Upper lobe of left lung (tissue), 6 donors: ENCODE measurements at places on chromosomes 11 and 22. TPM values are rescaled to one million over a fixed set of nuclear protein-coding genes. Genes with fewer than 3 reads are reported as not detected.

- no peak for DNase-seq
- no peaks in the 10 kb centered on the region for H3K36me3 ChIP-seq
- H3K4me3 ChIP-seq: no peak overlapping the region
- H3K4me1 ChIP-seq: no peaks in the 10 kb centered on the region
- no peaks in the 10 kb centered on the region for H3K27me3 ChIP-seq
- H3K27ac ChIP-seq: no peak overlapping the region
Observed at GRCh38 chr11:24082241-24082640, 414.6 kb upstream of the LUZP2 start.

The DERL3 gene
- total RNA-seq: 14.8 TPM

The POTEH gene
- total RNA-seq: not detected

The BARX2 gene
- total RNA-seq: 0.89 TPM

The KREMEN1 gene
- 15.1 TPM for total RNA-seq

DNA sequence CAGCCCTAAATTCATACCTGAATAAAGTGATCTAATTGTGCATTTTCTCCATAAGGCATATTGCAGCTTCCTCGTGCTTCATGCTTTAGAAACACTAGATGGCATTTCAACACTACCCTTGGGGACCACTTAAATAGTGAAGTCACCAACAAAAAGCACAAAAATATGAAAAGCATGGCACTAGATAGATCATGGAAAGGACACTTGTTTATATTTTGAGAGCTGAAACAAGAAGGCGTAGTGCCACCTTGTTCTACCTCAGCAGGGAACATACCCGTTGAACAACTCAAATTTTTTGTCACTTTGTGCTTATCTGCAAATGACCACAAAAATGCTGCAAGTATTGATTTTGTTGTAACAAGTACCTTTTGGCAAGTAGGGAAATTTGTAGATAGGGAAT lies 8.6 kb downstream of the TBCEL start:
- DNase-seq: no peak
- H3K27me3 ChIP-seq: no peaks in the 10 kb centered on the region
- H3K4me3 ChIP-seq: no peak overlapping the region
- H3K36me3 ChIP-seq: no peaks in the 10 kb centered on the region

- no peak overlapping the region for H3K4me3 ChIP-seq
- no peaks in the 10 kb centered on the region for H3K27me3 ChIP-seq
- DNase-seq: no peak
- no peaks in the 10 kb centered on the region for H3K36me3 ChIP-seq
- H3K4me1 ChIP-seq: peaks cover 17% of the 10 kb centered on the region
Observed at GRCh38 chr11:34977089-34977912, 60.9 kb downstream of the PDHX start.

DNA sequence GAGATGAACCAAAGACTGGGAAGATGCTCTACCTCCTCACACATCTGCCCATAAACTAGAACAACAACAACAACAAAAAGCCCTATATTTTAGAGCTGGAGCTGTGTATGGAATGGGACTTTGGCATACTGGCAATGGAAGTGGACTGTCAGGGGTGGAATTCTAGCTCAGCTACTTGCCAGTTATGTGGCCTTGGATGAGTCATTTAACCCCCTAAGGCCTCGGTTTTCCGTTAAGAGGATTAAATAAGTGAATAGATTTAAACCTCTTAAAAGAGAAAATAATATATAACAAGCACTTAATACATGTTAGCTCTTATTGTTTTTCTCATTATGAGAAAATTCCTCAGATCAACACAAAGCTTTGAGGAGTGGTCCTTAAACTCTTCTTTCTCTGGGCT lies 195.0 kb downstream of the KIF18A start:
- no peaks in the 10 kb centered on the region for H3K4me1 ChIP-seq
- H3K27ac ChIP-seq: no peak overlapping the region
- H3K27me3 ChIP-seq: no peaks in the 10 kb centered on the region
- no peaks in the 10 kb centered on the region for H3K36me3 ChIP-seq
- DNase-seq: no peak
- no peak overlapping the region for H3K4me3 ChIP-seq

- no peak overlapping the region for H3K27ac ChIP-seq
- H3K4me3 ChIP-seq: no peak overlapping the region
- DNase-seq: no peak
- H3K4me1 ChIP-seq: no peaks in the 10 kb centered on the region
Observed at GRCh38 chr11:102912482-102912830, 37.7 kb upstream of the MMP12 start.

The GLYATL2 gene
- total RNA-seq: not detected

GRCh38 chr11:26626346-26626745 lies 54.3 kb upstream of the MUC15 start:
- H3K4me1 ChIP-seq: no peaks in the 10 kb centered on the region
- H3K27ac ChIP-seq: no peak overlapping the region
- no peaks in the 10 kb centered on the region for H3K36me3 ChIP-seq
- no peaks in the 10 kb centered on the region for H3K27me3 ChIP-seq
- H3K4me3 ChIP-seq: no peak overlapping the region

DNA sequence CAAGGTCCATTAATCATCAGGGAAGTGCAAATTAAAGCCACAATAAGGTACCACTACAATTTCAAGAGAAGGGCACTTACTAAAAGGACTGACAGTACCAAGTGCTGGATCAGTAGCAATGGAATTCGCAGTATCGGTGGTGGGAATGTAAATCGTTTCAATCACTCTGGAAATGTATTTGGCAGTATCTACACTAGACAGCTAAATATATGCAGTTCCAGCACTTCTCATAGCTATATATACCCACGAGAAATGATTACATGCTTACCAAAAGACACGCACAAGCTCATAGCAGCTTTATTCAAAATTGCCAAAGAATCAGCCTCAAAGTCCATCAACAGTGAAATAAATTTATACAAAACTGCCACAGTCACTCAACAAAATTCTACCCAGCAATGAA lies 4.4 kb upstream of the ZNF280B start:
- H3K27me3 ChIP-seq: no peaks in the 10 kb centered on the region
- no peak overlapping the region for H3K4me3 ChIP-seq
- H3K27ac ChIP-seq: no peak overlapping the region

The CD44 gene
- total RNA-seq: 549 TPM

The MS4A4A gene
- total RNA-seq: 10.2 TPM

The TRPM5 gene
- total RNA-seq: not detected

DNA sequence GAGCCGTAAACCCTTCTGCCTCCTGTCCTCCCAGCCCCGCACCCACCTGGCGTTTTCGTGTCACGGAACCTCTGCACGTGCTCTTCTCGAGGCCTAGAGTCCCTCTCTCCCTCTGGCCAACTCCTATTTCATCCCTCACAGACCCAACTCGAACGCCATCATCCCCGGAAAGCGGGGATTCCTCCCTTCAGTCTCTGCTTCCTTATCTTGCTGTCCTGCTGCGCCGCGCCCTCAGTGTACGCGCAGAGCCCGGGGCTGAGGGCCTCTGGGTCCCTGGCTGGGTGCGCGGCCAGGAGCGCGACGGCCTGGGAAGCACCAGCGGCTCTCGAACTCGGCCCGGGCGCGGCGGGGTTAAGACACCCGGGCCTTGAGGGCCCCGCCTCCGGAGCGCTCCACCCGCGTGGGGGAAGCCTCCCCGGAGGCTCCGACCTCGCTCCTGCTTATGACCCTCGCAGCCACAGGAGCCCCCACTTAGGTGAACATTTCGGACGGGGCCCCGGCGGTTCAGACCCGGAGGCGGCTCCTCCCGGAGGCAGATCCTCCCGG lies 398 bp upstream of the ATG16L2 start:
- peaks cover 51% of the 10 kb centered on the region for H3K4me1 ChIP-seq
- peaks cover 8% of the 10 kb centered on the region for H3K36me3 ChIP-seq
- DNase-seq: peak; percentile 88

DNA sequence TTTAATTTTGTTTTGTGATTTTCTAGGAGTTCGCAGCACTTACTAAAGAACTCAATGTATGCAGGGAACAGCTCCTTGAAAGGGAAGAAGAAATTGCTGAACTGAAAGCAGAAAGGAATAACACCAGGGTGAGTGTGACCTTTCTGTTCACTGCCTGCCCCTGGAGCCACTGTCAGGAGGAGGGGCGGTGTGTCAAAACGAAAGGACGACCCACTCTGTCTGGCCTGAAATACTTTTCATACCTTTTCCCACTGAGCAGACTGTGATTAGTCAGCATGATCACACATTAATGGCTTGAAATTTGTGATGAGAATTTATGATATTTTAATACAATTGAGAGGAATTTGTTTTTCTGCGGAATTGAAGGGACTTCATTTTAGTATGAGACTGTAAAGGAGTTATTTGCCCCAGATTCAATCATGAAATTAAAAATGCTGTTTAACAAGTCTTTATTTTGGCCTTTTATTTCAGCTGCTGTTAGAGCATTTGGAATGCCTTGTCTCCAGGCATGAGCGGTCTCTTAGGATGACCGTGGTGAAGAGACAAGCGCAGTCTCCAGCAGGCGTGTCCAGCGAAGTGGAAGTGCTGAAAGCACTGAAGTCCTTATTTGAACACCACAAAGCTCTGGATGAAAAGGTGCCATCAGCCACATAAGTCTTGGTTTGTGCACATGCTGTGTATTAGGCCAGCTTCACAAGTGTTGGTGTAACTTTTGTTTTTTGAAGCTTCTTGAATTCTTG lies 54.1 kb downstream of the PPFIA1 start:
- no peak for DNase-seq
- H3K36me3 ChIP-seq: no peaks in the 10 kb centered on the region
- no peak overlapping the region for H3K4me3 ChIP-seq

DNA sequence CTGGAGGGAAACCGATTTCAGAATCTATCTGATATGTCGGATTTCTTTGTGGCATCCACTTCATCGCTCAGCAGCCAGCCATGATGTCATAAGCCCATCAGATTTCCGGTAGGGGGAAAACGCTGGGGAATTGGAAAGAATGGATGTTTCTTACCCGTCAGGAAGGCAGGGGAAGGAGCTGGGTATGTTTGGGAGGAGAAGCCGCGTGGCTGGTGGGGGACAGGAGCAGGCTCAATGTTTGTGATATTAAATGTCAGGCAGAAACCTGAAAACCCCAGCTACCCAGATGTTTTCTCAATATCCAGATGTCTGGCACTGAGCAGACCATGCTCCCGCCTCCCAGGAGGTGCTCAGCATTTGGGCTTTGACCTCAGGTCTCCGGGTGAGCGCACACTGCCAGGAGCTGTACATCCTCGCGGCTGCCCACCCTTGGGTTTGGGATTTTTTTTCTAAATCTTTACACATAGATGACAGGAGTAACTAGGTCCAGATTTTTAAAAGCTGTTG lies 67.5 kb downstream of the NFAM1 start:
- no peak for DNase-seq
- peaks cover 12% of the 10 kb centered on the region for H3K27me3 ChIP-seq
- peaks cover 10% of the 10 kb centered on the region for H3K4me1 ChIP-seq
- peak overlapping the region; percentile 51 for H3K27ac ChIP-seq
- H3K4me3 ChIP-seq: no peak overlapping the region

GRCh38 chr22:17164392-17165024 lies 5.4 kb upstream of the HDHD5 start:
- H3K4me3 ChIP-seq: no peak overlapping the region
- no peaks in the 10 kb centered on the region for H3K27me3 ChIP-seq
- DNase-seq: no peak
- H3K4me1 ChIP-seq: peaks cover 6% of the 10 kb centered on the region
